NCI-H1105 treated with DMSO at 0.1 percent for 48 hours (cell line): ENCODE measurements at places on chromosomes 12 and 14.

- no peak for DNase-seq
Observed at GRCh38 chr14:94389731-94390371, 1.4 kb upstream of the SERPINA1 start.

DNA sequence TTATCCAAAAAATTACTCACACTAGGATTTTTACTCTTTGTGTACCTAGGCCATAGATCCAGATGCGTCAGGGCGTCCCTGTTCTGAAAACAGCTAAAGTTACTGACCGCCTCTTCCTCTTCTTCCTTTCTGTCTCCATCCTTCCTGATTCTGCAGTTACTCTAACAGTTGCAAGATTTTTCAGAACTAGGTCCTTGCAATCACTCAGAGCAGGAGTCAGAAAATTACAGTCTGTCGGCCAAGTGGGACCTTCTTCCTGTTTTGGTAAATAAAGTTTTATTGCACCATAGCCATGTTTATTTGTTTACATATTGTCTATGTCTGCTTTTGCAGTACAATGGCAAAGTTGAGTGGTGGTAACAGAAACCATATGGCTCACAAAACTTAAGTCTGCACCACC is 25.6 kb upstream of the FGF6 start:
- DNase-seq = no peak

- peak; percentile 66 for DNase-seq
Observed at GRCh38 chr12:7188562-7189397, 706 bp upstream of the PEX5 start.

DNA sequence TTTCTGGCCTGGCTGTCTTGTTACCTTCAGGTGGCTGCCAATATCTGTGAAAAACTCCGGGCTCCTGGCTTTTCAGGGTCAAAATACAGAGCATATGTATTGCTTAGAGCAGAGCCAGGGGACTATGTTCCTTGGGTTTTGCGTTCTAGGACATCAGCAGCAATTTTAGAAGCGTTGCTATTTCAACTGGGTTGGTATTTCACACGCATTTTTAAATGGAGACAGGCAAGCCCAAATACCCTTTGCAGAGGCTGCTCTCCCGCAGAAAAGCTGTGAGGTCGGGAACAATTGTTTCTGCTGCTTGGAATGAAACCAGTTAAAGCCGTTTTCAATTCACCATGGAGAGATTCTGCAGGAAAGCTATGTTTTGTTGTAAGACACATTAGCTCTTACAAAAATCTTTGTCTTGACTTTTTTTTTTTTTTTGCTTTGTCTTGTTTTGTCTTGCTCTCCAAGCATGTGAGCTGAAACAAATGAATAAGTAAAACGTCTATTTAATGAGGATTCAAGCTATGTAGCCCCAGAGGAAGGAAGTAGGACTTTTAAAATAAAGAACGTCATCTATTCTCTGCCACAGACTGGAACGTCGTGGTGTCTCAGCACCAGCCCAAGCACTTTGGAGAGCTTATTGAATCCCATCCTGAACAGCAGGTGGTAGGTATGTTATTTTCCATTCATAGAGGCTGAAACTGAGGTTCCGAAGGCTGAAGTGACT is 181.0 kb upstream of the TBX3 start:
- DNase-seq = no peak

- DNase-seq = no peak
Observed at GRCh38 chr12:72521326-72521725, 249.2 kb downstream of the TRHDE start.

GRCh38 chr12:76337583-76337982 is 10.6 kb downstream of the BBS10 start:
- no peak for DNase-seq

DNA sequence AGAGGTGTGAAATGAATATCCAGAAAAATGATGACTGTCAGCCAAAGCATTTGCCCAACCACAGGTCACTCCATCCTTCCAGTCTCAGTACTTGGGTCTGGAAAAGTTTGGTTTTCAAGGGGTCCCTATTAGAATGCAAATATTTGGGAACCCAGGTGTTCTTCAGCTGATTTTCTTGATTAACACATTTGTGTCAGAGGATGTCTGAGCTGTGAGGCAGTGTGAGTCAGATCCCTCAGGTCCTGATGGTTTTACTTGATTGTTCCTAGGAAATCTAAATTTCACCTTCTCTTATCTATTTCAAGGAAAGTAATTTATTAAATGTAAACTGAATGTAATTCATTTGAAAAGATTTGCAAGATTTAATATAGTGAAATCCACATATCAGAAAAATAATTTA is 71.5 kb downstream of the SSPN start:
- DNase-seq = no peak

DNA sequence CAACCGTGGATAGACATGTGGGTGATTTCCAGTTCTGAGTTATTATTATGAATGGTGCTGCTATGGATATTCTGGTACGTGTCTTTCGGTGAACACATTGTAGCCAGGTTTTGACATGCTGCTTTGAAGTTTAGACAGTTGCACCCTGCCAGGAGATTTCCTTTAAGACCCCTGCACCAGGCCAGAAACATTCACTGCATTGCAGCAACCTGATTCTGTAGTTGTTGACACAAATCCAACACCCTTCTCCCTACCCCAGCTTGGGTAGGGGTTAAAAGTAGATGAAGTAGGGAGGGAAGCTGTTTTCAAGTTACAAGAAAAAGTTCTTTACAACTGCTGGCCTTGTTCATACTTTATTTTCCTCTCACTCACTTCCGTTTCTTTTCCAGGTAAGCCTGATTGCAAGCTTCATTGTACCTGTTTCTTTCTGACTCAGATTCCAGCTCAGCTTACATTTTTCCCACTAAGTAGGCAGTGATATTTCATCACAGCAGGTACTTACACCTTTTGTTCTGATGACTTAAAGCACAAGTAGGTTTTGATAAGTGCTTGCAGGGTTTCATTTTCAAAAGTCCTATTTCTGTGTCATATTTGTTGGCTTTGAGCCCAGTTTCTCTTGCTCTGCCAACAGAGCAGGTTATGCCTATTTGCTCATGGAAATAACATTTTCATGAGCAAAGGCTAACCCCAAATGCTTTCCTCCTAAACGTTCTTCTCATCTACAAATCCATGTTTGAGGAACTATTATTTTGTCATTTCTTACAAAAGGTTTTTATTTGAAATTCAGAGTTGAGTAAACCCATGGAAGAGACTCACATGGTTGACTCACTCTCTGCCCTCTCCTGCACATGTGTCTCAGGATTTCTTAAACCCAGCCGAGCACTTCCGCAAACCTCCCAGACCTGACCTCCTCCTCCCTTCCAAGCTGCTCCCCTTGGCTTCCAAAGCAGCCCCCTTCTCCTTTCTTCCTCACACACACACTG is 12.1 kb upstream of the LTA4H start:
- peak; percentile 89 for DNase-seq

DNA sequence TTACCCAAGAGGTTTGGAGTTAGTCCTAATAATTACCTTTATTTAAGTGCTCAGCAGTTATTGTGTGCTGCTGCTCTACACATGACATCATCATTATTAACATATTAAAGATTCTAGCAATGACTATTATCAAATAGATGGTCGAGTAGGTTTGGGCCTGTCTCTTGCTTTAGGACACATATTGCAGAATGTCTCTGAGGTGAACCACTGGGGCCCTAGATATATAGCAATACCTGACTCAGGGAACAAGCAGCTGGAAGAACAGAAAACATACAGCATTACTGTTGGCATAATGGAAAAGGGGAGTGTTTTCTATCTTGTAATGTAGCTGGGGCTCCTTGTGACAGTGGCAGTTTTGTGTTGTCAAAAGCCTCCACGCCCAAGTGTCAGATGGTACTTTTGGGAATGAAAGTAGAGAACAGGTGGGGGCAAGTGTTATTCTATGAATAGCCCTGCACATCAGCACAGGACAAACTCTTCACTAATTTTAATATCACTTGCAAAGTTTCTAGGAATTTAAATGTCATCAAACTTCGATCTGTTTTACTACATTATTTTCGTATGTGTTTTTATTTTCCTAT is 54.6 kb downstream of the C12orf56 start:
- no peak for DNase-seq

DNA sequence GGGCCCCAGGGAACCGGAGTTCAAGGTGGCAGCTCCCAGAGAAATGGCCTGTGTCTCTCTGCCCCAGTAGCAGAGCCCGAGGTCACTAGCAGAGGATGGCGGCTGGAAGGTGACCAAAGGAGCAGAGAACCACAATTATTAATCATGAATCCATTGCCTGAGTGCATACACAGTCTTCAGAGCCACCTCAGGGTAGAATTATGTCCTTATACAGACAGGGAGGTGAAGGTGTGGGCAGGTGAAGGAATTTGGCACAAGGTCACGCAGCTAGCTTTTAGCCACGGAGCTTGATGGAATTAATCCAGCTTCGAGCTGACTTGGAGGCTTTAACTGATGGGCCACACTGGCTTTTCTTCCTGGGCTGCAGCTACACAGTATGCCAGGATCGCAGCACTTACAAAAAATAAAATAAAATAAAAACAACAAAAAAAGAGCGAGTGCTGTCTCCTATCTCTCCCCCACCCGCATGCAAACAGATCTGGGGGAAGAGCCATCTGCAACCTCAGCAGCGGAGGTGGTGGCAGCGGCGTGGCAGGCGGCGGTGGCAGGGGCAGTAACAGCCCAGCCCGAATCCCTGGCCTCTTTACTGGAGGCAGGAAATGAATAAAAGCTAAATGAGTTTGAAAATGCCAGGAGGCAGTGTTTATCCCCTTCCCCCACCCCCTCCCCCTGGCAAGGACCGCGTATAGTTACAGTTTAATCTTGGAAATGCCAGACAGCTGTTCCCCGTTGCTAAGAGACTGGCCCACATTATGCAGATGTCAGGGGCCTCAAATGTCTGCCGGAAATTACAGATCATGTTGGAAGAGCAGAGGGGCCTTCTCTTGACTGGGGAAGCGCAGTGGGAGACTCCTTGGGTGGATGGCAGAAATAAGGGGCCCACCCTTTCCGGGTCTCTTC is 93.5 kb downstream of the LRRC74A start:
- peak; percentile 96 for DNase-seq
